ENCODE measurements at places on chromosomes 2 and 18.
A peak's percentile ranks its signal among the peaks of the same experiment; 100 is the strongest.

GRCh38 chr18:64119916-64120315, 29.0 kb downstream of the LINC00305 start:
- DNase-seq = no peak

- no peak for DNase-seq
These were observed 247.7 kb downstream of the PTPRM start for GRCh38 chr18:7814754-7815315.

DNA sequence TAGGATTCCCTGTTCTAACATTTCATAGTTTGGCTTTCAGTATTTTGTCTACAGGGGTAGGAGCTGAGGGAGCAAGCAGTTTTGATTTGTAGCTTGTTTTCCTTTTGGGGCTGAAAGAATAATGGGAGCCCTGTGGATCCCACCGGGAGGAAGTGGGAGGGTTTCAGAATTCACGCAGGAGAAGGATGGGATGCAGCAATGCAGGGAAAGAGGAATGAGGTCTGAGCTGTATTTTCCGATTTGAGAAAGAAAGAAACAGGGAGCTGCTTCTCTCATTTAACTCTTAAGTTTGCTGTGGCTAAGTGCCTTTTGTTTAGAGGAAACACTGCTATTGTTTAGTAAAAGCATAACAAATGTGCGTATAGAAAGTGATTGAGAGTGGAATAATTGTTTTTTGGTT, 141.0 kb downstream of the ADCYAP1 start:
- peak; percentile 6 for DNase-seq

DNA sequence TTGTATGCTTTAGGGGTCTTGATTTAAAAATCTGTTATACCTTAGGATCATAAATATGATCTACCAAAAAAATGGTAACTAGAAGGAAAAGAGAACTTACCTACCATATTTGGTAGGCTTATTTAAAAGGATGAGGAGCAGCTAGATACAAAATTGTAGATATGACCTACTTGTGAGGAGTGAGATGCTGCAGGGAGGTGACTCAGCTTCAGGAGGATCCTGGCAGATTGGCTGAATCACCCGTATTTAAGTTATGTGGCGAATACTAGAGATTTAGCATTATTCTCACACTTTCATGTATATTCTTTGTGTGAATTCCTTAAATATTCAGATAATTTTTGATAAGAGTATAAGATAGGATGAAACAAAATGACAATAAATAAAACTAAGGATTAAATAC, 657.3 kb upstream of the LINC00305 start:
- DNase-seq = no peak

GRCh38 chr2:149687052-149687427, 99.5 kb upstream of the MMADHC start:
- DNase-seq = no peak

- DNase-seq = no peak
These were observed 8.6 kb downstream of the KLF7 start for GRCh38 chr2:207157162-207157481.

- DNase-seq = no peak
These were observed 38.7 kb upstream of the HAAO start for GRCh38 chr2:42830922-42831574.

DNA sequence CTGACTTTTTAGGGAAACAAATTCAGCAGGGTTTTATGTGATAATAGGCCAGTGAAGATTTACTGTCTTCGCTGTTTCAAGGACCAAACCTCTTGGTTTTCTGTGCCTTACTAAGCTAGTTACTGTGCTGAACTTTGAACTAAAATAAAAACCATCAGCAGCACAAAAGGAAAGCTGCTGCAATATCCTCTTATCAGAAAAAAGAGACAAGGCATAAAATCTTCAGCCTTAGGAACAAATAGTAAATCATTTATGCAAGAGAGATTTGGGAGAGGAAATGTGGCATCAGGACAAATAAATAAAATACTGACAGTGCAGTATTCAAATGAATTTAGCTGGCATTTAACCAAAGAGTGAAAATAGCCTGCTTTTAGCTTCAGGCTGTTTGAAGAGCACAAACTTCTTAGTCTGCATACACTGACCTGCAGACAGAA, 64.1 kb upstream of the EHBP1 start:
- DNase-seq = no peak

DNA sequence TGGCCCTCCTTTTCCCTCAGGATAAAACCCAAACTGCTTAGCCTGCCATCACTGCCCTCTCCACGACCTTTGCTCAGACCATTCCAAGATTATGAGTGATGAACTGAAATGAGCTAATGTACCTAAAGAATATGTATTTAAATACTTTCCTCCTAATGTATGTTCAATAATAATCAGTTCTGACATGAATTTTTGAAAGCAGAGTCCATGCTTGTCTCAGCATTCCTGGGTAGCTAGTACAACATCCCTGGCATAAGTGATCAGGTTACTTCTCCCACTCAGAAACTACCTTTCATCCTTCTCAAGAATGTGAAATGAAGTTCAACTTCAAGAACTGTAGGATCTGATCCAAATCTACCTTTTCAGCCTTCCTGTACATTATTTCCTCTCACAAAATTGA, 103.6 kb downstream of the UNC80 start:
- no peak for DNase-seq

DNA sequence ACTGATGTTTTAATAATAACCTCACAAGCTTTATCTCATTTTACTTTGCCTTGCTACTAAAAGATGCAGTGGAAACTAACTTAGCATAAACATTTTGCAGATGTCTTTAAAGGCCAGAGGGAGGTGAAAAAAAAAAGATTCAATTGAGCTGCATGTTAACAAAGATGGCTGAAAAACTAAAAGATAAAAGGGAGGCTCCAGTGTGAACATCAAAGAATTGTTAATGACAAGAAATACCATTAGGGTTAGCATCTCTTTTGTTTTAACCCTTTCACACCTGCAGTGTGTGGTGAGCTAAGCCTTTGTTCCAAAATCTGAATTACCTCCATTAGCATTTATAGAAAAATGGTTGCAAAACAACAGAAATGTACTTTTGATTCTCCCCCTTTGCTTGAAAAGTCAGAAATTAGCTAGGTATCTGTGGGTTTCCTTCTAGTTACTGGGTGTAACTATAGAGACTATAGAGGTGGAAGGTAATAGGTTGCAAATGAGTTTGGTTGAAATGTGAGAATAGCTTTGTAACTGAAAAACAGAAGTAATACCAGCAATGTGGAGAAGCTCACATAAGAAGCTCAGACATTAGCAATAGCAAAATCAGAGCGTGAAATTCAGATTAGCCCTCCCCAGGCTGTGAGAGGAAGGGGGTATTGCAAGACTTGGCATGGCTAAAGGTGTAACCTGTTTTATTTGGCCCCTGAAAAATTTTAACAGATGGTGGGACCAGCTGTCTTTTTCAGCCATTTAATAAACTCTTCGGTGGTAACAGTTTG, 34.8 kb upstream of the SP5 start:
- no peak for DNase-seq

GRCh38 chr2:227500301-227500630, 28.3 kb downstream of the AGFG1 start:
- DNase-seq = no peak

DNA sequence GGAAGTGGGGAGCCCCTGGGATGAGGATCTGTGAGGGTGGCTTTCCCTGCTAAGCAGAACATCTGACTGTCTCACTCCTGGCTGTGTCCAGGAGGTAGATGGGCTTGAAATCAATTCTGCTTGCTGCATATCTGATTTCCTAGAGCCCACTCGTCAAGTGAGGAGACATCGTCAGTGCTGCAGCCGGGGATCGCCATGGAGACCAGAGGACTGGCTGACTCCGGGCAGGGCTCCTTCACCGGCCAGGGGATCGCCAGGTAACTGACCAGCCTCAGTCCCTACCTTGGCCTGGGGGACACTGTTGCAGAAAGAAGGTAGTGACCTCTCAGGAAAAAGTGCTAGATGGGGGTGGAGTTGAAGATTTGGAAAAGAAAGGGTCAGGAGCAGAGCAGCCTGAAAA, 31.3 kb downstream of the CNGA3 start:
- no peak for DNase-seq

DNA sequence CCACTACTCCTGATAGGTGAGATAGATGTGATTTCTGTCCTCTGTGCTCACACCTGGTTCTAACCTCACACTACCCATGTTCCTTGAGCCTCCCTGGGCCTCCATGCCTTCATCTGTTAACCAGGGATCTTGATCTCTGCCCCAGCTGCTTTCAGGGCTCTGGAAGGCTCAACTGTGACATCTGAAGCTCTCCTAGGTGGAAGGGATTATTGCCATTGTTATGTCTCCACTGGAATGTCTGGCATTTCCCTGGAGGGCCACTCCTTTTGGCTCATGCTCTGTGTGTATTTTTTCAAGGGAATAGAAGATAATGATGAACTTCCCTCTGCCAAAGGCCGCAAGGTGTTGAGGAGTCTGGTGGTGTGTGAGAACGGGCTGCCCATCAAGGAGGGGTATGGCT, 41.2 kb downstream of the PCARE start:
- peak; percentile 70 for DNase-seq

GRCh38 chr2:85265304-85265703, 62.5 kb downstream of the TGOLN2 start:
- no peak for DNase-seq

GRCh38 chr18:59767732-59768131, 70.5 kb upstream of the CCBE1 start:
- peak; percentile 44 for DNase-seq

GRCh38 chr2:82879803-82880202, 1579.3 kb downstream of the SUCLG1 start:
- no peak for DNase-seq

GRCh38 chr18:36311026-36311570, 13.6 kb downstream of the FHOD3 start:
- DNase-seq = no peak

GRCh38 chr18:62332964-62333695, 8.0 kb downstream of the TNFRSF11A start:
- no peak for DNase-seq

GRCh38 chr2:232457121-232458011, 1.4 kb downstream of the ALPI start:
- no peak for DNase-seq

- no peak for DNase-seq
These were observed 181.9 kb downstream of the MEMO1 start for GRCh38 chr2:31828891-31829290.

DNA sequence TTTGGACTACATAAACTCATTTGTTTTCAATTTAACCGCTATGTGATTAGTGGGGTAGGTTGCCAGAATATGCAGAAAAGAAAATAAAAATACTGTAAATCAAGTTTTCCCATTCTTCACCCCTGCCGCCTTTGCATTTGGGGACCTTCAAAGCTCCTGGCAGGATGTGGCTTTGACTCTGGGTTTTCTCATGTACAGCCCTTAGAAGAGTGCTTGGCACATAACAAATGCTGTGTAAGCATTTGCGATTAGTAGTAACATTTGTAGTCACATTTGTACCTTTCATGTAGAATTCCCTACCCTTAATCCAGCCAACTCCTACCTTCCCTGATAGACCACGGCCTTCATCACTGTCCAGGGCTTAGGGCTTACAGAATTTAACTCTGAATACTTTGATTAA, 262.6 kb downstream of the MREG start:
- no peak for DNase-seq

GRCh38 chr2:168336786-168337388, 89.5 kb upstream of the STK39 start:
- DNase-seq = peak; percentile 12

- no peak for DNase-seq
These were observed 687.6 kb upstream of the HS6ST1 start for GRCh38 chr2:129006135-129006886.

DNA sequence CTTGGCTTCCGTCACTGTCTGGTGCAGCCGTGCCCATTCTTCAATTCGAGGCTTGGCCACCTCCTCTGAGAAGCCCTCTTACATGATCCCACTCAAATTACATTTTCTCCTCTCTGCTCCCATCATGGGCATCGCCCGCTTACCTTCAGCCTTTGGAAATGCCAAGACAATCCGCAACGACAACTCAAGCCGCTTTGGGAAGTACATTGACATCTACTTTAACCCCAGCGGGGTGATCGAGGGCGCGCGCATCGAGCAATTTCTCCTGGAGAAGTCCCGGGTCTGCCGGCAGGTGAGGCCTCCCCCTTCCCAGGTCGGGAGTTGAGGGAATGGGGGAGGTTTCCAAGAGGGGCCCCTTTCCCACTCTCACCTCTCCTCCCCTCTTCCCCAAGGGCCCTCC, 38.3 kb downstream of the MYO7B start:
- no peak for DNase-seq

Measured in astrocyte (in vitro differentiated cells and primary cell).